ENCODE measurements at places on chromosomes 16 and 17.

DNA sequence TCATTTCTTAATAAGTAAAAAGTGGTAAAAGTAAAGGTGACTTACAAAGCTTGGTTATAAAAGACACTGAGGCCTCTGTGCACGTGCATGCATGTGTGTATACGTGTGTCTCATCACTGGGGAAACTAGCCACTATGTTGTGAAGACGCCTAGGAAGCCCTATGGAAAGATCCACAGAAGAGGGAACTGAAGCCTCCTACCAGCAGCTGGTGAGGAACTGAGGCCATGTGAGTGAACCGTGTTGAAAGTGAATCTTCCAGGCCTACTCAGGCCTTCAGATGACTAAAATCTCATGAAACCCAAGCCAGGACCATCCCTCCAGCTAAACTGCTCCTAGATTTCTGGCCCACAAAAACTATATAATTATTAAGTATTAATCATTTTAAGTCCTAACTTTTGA, 23.7 kb downstream of the PHLPP2 start:
- DNase-seq = no peak

- no peak for DNase-seq
These were observed 11.9 kb downstream of the ITFG1 start for GRCh38 chr16:47448830-47449575.

- DNase-seq = peak; percentile 77
These were observed 539 bp downstream of the IFT20 start for GRCh38 chr17:28334666-28335200.

- DNase-seq = no peak
These were observed 16.7 kb downstream of the HSD11B2 start for GRCh38 chr16:67447508-67448076.

DNA sequence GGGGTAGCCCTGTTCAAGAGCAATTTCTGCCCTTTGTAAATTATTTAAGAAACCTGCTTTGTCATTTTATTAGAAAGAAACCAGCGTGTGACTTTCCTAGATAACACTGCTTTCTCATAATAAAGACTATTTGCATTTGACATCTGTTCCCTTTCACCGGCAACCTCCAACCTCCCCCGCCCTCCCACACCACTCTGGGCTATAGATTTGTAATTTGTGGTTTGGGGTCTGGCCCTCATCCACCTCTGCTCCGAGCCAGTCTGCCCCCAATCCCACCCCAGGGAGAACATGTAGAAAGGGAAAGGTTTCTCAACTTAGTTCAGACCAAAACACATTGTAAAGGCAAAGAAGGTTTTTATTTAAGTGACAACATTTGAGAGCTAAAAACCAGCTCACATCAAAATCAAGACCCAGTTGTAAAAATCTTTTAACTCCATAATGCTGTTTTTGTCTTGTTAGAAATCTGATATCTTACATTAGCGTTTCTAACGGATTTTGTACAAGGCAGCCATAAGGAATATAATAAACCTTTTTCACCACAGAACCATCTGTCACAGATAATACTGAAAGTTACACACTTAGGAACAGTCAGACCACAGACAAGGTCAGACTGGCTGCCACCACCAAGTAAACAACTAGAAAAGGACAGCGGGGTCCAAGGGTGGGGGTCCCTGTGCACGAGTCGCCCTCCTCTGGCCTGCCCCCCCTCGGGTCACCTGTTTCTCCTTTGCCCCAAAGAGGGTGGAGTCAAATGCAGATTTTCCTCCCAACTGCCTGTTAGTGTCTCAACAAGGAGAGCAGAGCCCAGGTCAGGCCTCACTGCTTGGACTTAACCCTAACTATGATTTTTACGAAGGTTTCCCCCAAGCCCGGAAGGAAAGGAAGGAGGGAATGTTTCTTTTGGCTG, 6.9 kb downstream of the PIMREG start:
- DNase-seq = no peak

GRCh38 chr16:84891149-84891795, 71.5 kb downstream of the CRISPLD2 start:
- DNase-seq = no peak

GRCh38 chr16:56911771-56912571, 20.0 kb upstream of the HERPUD1 start:
- DNase-seq = peak; percentile 34

GRCh38 chr16:68194251-68194650, 41.7 kb downstream of the ESRP2 start:
- DNase-seq = no peak

GRCh38 chr17:58617563-58617962, 74.3 kb downstream of the TEX14 start:
- DNase-seq = no peak

GRCh38 chr16:12258861-12259645, 282.5 kb downstream of the SNX29 start:
- DNase-seq = no peak

DNA sequence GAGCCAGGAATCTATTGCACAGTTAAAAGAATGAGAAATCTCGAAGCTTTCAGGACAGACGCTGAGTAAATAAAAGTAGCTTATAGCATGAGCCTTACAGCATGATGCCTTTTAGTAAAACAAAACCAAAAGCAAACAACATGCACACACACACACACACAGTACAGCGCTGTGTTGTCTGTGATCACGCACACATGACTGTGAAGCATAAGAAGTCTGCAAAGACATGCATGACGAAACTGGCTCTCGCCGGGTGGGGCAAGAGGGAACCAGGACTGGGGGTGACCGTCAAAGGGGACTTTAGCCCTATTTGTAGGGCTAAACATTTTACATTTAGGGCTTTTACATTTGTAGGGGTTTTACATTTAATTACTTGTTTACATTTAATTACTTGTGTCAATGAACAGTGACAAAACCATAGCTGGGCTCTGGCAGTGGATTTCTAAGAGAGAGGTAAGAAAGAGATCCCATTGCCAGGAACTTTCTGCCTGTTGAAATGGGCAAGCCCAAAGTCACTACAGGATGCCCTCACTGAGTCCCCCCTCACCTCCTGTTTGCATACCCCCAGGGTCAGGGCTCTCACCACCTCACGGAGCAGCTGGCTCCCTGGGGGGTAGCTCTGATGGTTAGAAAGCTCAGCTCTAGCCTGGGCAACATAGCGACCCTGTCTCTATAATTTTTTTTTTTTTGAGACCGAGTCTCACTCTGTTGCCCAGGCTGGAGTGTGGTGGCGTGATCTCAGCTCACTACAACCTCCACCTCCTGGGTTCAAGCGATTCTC, 2.0 kb upstream of the TNFRSF13B start:
- no peak for DNase-seq

DNA sequence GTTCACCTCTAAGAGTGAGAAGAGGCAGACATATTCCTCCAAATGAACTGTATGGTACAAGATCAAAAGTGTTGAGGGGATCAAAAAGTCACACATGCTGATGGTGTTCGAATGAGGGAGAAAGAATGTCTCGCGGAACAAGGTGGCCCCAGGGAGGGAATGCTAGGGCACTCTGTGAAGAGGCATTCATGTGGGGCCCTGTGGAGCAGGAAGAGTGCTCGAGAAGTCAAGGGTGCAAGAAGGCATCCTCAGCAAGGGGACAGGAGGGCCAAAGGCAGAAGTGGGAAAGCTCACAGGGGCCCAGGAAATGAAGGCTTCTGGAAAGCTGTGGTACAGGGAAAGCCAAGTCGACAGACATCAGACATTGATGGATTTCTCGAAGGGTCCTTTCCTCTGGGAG, 6.1 kb upstream of the MYH3 start:
- no peak for DNase-seq

DNA sequence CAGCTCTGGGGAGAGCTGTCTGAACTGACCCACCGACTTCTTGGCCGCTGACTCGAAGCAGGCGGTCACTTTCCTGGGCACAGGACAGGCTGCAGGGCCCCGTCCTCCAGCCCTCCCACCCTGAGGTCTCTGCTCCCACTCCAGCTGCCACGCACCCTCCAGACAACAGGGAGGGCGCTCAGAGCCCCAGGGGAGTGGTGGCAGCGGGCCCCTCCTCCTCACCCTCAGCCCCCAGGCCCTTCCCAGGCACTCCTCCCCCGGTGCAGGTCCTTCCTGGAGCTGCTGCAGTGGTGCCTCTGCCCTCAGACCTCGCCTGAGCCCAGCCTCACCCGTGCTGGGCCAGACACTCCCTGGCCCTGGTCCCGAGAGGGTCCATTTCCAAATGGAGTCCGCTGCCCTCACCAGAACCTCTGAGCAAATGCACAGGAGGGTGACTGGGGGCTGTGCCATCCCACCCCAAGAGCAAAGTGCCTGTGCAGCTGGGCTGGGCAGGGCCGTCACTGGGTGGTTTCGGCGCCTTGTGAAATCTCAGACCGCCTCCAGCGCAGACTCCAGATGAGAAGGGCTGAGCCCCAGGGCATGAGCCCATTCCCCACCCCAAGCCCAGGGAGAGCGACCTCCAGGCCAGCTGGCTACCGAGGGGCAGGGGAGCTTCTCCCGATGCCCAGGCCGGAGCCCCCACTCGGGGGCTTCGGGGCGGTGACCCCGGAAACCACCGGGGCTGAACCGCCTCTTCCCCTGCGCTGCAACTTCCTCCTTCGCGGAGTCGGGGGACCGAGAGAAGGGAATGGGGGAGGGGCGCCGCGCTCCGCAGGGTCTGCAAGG, 717 bp downstream of the CYBA start:
- DNase-seq = peak; percentile 55

GRCh38 chr16:83937922-83938885, 14.8 kb upstream of the OSGIN1 start:
- no peak for DNase-seq

GRCh38 chr17:44568945-44569858, 11.9 kb downstream of the FZD2 start:
- DNase-seq = no peak

GRCh38 chr16:84332975-84333684, 35.2 kb upstream of the ATP2C2 start:
- DNase-seq = no peak

GRCh38 chr16:56613706-56614105, 5.3 kb downstream of the MT2A start:
- DNase-seq = no peak

DNA sequence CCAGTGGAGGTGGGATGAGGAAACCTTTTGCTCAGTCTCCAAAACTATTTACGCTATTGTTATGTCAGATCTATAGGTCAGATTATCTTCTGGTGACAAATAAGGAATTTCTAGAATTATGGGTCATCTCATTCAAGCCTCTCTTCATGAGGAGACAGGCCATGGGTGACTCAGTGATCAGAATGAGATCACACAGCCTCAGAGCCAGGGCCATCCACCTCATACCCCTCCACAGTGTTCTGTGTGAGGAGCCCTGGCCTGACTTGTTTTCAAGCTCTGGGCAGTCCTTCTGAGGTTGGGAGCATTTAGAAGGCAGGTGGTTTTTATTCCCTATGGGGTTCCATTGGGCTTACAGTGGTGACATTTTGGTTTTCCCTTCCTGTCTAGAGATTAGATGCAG, 26.5 kb downstream of the YPEL2 start:
- DNase-seq = peak; percentile 84

DNA sequence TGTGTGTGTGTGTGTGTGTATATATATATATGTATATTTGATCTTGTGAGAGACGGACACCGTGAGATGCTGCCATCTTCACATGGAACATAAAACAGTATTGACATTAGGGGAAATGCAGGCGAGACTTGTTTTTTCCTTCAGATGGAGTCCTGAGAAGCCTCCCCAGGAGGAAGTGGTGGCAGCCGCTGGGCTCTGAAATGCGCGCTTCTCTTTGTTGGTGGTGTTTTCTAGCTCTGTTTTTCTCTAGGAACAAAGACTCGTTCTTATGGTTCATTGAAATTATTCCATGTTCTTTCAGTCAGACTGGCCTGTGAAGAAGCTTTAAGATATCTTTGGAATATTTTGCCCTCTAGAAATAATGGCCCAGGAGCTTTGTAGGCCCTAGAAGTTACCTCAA, 32.9 kb downstream of the SNX29 start:
- no peak for DNase-seq

- DNase-seq = no peak
These were observed 587 bp downstream of the MMP2 start for GRCh38 chr16:55479430-55480140.

All from iris pigment epithelial cell (primary cell).